ENCODE measurements at places on chromosomes 4 and X.

DNA sequence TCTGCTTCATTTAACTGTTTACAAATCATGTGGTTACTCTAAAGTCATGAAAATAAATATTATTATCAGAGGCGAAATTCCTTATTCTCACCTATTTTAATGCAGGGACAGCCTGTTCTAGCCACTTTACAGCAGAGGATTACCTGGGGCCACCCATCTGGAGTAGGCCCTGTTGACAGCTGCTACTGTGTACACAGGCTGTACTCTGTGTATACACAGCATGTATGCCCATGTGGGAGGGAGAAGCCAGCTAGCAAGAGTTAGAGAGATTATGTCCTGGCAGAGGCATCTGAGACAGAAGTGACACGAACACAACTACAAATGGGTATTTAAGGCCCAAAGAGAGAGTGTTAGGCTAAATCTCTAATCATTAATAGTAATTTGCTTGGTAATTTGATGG, 62.1 kb downstream of the GPRIN3 start:
- DNase-seq = no peak

DNA sequence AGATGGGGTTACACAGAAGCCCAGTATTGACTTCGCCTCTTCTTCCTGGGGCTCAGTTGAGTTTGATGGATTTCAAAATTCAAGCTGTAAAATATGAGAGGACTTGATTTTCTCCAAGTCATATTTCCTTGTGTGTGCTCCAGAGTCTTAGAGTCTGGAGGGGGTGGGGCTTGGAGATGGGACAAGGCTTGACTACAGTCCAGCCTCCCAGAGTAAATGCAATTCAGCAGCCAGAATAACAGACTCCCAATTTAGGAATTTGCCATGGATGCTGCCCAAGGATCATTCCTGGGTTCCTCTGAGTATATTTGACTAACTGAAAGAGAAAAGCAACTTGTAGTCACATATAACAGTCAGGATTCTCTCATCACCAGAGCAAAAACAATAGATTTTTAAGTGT, 53.7 kb upstream of the RBPJ start:
- no peak for DNase-seq

DNA sequence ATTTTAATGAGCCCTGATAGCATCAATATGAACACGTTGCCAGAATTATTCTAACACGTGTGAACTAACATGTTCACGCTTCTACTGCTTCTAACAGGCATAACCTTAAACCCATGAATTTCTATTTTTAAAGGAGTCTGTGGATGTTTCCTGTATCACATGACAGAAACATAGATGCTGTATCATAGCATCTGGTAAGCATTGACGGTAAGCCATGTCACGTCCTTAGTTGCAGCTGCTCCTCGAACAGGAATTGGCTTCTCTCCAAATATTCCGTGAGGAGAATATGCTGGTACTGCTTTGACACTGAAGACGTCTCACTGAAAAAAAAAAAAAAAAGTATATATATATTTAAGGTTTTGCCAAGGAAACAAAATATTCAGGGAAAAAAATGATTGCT, 105.1 kb upstream of the MXRA5 start:
- no peak for DNase-seq

DNA sequence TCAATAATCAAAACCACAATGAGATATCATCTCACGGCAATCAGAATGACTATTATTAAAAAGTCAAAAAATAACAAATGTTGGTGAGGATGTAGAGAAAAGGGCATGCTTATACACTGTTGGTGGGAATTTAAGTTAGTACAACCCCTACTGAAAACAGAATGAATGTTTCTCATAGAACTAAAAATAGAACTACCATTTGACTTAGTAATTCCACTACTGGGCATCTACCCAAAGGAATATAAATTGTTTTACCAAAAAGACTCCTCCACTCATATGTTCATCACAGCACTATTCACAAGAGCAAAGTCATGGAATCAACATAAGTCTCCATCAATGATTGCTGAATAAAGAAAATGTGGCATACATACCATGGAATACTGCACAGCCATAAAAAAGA, 278.1 kb upstream of the ARSJ start:
- no peak for DNase-seq

- no peak for DNase-seq
These were observed 174.2 kb upstream of the DMD start for GRCh38 chrX:33385546-33385945.

DNA sequence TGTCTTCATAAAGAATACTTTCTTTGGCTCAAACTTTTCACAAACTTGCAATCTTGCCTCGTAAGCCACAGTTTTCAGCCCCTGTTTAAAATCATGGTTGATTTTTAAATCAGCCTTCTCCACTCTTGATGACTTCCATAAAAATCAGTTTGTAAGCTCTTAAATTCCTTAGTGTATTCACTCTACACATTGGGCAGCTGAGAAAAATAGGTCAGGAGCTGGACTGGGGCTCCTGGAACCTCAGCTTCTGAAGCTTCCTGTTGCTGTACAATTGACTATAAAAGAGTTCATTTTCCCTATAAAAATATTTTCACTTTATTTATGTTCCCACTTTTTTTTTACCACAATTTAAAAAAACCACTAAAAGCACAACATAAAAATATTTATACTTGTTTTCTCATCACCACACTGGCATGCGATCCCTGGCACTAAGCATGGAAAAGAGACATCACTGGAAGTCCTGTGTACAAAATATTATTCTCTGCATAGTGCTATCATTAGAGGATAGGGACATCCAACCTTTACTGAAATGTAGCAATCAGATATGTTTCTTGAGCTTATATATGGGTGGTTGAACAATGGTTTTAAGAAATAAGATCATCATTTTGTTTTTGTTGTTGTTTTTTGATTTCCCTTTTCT, 345.7 kb downstream of the FBXO8 start:
- DNase-seq = no peak

DNA sequence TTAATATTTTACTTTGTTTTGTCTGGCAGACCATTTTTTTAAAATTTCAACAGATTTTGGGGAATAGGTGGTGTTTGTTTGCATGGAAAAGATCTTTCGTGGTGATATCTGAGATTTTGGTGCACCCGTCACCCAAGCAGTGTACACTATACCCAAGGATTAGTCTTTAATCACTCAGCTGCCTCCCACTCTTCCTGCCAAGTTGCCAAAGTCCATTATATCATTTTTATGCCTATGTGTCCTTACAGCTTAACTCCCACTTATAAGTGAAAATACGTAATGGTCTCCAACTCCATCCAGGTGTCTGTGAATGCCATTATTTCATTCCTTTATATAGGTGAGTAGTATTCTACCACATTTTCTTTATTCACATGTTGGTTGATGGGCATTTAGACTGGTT, 281.7 kb upstream of the GK2 start:
- no peak for DNase-seq

GRCh38 chr4:123064390-123064789, 142.0 kb upstream of the NUDT6 start:
- DNase-seq = no peak

DNA sequence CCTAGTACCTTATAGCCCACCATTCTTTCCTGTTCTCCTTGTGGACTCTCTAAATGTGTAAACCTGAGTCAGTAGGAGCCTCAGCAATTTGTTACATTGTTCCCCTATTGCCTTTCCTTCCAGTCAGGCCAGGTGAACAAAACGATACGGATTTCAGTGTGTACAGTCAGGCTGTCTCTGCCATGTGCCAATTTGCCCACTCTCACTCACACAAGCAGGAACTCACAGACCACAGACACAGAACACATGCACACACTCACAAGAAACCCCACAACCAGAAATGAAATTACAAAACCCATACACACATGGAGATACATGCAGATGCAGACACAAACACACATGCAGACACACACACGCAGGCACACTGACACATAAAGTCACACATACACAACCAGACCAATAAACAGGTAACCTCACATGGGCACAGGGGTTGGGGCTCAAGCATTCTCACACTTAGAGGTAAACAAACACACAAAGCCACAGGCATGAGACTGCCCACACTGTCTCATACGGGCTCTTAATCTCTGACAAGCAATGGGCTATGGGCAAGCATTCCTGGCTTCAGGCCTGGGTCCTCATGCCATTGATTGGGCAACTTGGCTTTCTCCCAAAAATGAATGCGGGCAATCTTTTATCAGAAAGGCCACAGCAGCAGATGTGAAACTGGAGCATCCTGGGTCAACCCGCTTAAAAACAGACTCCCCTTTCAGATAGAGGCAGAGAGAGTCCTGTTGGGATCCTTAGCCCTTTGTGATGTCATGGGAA, 68.7 kb downstream of the NBDY start:
- DNase-seq = no peak

DNA sequence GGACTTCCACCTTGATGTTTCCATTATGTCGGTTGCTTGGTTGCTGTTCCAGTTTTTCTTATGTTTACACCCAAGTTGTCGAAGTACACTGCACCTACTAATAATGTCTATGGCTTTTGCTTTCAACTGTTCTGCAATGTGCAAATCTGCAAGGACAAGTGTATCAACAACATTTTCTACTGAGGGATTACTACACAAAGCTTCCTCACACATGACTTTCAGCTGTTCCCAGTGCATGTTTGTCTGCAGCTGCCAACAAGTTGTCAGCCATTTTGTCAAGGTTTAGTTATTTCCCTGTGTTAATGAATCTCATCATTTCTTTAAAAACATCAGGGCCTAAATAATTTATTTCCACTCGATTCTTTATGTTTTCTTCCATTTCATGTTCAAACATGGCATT, 45.4 kb upstream of the UGT2A3 start:
- no peak for DNase-seq

DNA sequence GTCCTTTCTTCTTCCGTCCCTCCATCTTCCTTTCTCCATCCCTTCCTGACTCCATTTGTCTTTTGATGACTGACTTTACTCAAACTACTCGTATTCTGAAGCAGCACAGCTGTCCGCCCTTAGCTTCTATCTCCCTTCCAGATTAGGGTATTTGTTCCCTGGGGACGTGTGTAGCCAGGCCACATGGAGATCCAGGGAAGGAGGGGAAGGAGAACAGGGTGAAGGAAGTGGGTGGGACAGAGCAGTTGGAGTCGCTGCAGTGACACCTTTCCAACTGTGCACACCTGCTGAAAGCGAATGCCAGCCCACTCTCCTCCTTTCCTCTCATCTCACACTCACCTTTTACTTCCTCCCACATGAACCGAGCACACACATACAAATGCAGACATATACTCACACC, 323.8 kb downstream of the DCTD start:
- no peak for DNase-seq

GRCh38 chr4:56531823-56532222, 26.2 kb downstream of the ARL9 start:
- DNase-seq = no peak

All from CD4-positive, alpha-beta memory T cell (primary cell).